Activated CD4-positive, alpha-beta T cell treated with anti-CD3 and anti-CD28 coated beads, Interleukin-2, Interleukin-6, amounts not matched to agents 100 ng/mL and 50 ng/mL, durations not matched to agents 16 hours and 8 hours (primary cell): ENCODE measurements at places on chromosomes 7 and 10.

DNA sequence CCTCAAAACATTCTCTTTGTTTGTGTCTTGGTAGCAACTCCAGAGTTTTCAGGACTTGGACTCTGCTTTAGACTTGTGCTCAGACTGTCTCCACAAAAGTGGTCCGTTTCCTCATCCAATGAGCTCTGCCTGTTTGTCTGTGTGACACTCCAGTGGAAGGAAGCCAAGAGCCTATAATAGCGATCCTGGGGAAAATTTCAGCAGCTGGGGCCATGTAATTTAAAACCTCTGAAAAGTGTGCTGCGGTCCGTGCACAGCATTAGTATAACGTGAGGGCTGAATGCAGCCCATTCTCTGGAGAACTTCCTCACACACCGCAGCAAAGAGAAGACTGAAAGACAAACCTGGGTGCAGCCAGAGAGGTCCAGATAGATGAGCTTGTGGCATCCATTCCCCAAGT lies at the start of gene LRRC17:
Gene LRRC17 (plus strand): TSS at position 259 of the 400 bp plus-strand sequence. CDS start 20,914 bp downstream, outside the sequence.
- DNase-seq: no peak

DNA sequence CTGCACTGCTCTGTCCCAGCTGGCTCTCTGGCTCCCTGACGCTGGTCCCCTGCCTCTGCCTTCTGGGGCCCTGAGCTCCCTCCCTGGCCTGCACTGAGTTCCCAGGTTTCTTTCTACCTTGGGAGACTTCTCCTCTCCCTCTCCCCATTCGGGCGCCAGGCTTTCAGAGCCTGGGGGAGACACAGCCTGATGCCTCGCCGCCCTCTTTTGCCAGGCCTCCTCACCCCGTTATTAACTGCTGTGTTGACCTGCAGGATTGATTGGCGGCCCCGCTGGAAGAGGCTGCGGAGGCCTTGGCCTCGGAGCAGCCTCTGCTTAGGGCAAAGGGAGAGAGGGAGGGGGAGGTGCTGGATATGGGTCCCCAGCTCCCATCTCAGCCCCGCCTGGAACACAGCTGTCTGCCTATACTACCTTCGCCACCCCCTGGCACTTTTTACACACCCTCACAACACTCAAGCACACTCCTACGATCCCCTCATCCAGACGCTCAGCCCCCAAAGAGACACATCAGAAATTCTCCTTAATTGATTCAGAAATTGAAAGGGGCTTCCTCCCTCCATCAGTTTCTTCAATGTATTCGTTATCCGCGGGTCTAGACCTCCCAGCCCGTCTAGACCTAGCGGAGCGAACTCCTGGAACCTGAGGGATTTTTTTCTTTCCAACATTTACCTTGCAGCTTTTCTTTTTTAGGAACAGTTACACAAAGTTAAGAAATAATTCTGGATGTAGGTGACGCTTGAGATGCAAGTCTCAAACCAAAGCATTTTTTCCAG lies 7.1 kb upstream of the PAX2 start:
- DNase-seq: no peak

GRCh38 chr7:20359341-20359963 lies 28.8 kb downstream of the ITGB8 start:
- DNase-seq: no peak

- DNase-seq: no peak
Observed at GRCh38 chr10:24352399-24352798, 143.5 kb downstream of the KIAA1217 start.

DNA sequence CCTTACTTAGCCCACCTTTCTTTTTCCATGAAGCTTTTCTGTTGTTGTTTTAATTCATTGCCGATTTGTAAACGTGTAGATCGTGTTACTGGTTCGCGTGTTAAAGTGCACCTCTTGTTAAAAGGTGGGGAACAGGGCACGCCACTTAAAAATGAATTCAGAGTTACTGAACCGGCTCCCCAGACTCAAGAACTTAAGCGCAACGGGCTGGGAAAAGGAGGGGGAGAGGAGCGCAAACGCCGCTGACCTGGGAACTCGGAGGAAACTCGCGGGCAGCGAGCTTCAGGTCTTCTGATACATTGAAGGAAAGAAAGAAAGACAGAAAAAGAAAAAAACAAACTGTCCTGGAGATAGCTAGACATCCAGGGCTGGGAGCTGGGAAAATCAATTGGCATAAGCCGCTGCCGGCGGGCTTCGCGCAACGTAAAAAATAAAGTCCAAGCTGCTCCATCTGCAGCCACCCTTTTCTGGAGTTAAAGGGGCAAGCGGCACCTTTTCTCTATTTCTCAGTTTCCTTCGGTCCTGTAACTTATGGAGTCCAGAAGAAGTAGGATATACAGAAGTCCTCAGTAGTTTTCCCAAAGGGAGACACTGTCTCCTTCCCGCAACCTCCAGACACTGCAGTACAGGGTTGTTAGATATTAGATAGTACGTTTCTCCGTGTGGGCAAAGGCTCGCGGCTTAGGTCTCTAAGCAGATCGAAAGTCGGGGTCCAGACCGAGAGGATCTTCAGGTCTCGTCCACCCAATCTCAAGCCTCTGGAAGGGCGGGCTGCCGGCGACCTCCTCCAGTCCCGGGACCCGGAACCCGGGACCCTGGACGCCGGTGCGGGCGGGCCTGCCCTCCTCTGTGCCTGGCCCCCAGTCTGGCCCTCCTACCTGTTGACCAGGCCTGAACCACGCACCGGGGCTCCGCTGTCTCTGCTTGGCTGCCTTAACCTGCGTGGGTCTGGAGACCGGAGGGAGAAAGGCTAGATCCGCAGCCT lies 1.8 kb upstream of the DLX6 start:
- no peak for DNase-seq

DNA sequence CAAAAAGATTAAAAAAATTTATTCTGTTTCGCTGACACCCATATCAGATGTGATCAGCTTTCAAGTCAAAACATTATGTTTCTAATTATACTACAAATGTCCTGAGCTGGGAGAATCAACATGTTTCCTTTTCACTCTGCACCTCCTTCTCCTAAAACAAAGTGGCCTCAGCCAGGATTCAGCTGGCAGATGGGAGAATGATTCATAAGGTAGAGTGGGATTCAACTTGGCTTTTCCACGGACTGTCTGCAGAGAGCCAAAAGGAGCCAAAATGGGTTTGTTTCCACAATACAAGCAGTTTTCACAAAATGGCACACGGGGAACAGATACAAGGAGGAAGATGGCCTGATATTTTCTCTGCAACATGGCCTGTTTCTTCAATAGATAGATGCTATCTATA lies 376.5 kb upstream of the PRKCQ start:
- DNase-seq: no peak

DNA sequence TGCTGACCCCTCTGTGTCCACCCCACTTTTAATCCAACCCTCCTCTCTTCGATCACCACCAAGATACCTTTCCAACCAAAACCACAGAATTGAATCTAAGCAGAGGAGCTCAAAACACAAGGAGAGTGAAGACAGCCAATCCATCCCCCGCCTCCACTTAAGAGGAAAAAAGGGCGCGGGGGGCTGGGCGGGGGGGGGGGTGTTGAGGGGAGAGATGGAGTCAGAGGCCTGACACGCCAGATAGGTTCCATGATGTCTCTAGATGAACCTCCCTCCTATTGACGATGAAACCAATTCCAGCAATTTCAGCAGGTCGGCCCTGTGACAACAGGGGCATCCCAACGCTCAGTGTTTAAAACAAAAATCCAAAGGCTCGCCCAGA lies 1.3 kb downstream of the SORBS1 start:
- DNase-seq: no peak

- no peak for DNase-seq
Observed at GRCh38 chr10:120946497-120946896, 95.3 kb downstream of the WDR11 start.

DNA sequence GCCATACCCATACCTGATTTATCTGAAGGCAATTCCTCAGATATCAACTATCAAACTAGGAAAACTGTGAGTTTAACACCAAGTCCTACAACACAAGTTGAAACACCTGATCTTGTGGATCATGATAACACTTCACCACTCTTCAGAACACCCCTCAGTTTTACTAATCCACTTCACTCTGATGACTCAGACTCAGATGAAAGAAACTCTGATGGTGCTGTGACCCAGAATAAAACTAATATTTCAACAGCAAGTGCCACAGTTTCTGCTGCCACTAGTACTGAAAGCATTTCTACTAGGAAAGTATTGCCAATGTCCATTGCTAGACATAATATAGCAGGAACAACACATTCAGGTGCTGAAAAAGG lies 69.0 kb upstream of the RSBN1L start:
- DNase-seq: peak; percentile 19

- no peak for DNase-seq
Observed at GRCh38 chr10:131630772-131631258, 270.0 kb upstream of the PPP2R2D start.

GRCh38 chr7:116209561-116210070 lies 723 bp upstream of the TES start:
- no peak for DNase-seq

DNA sequence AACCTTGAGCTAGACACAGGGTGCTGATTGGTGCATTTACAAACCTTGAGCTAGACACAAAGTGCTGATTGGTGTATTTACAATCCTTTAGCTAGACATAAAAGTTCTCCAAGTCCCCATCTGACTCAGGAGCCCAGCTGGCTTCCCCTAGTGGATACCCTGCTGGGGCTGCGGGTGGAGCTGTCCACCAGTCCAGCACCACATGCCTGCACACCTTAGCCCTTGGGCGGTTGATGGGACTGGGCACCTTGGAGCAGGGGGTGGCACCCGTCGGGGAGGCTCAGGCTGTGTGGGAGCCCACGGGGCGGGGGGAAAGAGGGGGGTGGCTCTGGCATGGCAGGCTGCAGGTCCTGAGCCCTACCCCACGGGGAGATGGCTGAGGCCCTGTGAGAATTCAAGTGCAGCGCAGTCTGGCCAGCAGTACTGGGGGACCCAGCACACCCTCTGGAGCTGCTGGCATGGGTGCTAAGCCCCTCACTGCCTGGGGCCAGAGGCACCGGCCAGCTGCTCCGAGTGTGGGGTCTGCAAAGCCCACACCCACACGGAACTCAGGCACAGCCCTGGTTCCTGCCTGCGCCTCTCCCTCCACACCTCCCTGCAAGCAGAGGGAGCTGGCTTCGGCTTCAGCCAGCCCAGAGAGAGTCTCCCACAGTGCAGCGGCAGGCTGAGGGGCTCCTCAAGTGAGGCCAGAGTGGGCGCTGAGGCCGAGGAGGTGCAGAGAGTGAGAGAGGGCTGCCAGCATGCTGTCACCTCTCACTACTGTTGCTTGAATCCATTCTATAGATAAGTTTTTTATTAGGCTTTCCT lies 369.8 kb upstream of the SMIM30 start:
- DNase-seq: no peak

- no peak for DNase-seq
Observed at GRCh38 chr10:24727786-24728185, 4.1 kb upstream of the ARHGAP21 start.

- no peak for DNase-seq
Observed at GRCh38 chr10:79319115-79319771, 28.0 kb upstream of the PPIF start.
